ENCODE measurements at places on chromosomes 11 and 22.

GRCh38 chr22:24039046-24039445, 27.9 kb downstream of the CABIN1 start:
- DNase-seq, result no peak

- DNase-seq, result no peak
These were observed 2.1 kb downstream of the PAMR1 start for GRCh38 chr11:35523331-35523768.

- no peak for DNase-seq
These were observed 143.2 kb upstream of the TRPC6 start for GRCh38 chr11:101726988-101727387.

DNA sequence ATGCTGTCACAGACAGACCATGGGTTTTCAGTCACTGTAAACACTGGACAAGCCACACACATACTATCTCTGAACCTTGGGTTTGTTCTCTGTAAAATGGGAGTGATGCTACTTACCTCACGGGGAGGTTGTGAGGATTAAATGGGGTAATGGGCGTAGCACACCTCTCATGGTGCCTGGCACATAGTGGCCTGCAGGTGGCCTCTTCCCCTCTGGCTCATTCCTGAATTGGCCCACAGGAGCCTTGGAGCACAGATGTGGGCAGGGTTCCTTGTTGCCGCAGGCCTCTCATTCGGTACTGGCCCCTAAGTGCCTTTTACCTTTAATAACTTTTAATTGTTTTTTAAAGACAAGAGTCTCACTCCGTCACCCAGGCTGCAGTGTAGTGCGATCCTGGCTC, 11.7 kb downstream of the MICAL2 start:
- DNase-seq, result no peak

GRCh38 chr22:45781459-45781858, 109.8 kb downstream of the ATXN10 start:
- no peak for DNase-seq

DNA sequence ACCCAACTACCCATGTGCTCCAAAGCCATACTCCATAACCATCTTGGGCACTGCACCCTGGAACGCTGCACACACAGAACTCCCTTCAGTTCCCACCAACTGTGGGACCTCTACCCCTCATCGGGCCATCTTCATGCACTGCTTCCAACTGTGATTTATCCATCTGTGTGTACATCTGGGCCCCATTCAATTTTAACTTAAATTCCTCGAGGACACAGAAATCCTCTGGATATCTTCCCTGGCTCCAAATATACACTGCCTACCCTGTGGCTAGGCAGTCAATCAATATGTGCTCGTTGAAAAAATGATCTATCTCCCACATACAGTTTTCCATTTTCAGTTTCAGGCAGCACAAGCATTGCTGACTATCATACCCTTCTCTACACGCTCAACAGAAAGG, 4.9 kb downstream of the FEZ1 start:
- DNase-seq, result no peak

DNA sequence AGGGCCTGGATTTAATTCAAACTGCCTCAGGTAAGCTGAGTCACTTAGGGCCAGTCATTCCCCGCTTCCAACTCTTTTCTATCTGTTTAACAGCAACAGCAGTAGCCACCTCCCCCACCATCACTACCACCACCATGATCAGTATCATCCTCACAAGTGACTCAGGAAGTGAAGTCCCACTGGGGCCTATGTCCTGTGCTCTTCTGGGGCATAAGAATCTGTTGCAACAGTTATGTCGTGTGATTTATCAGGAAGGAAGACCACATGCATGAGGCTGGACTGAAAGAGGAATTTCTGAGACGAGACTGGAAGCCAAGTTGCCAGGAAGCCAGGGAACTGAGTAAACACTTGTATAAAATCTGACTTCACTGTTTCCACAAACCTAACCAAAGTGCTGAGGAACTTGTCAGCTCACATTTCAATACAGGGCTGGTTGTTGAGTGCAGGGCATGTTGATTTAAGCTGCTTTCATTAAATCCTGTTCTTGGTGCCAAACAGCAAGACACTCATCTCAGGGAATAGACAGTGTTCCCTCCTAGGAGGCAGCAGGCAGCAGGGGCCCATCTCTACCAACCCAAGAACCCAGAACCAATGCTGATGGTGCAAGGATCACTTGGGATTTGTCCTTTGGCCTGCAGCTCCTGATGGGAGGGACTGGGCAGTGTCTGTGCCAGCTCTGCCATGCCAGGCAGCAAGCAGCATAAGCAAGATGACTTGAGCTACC, 226.7 kb upstream of the NARS2 start:
- DNase-seq, result no peak

GRCh38 chr11:125680747-125681146, at the start of gene ACRV1:
Gene ACRV1, minus strand, starts transcription at chr11:125680847. Its CDS starts 67 bp downstream, at chr11:125680780.
- no peak for DNase-seq

GRCh38 chr11:133819114-133819513, 26.2 kb downstream of the SPATA19 start:
- DNase-seq, result no peak

- no peak for DNase-seq
These were observed 512 bp downstream of the TOLLIP start for GRCh38 chr11:1308743-1309497.

GRCh38 chr11:15327786-15328231, 213.1 kb downstream of the INSC start:
- no peak for DNase-seq

DNA sequence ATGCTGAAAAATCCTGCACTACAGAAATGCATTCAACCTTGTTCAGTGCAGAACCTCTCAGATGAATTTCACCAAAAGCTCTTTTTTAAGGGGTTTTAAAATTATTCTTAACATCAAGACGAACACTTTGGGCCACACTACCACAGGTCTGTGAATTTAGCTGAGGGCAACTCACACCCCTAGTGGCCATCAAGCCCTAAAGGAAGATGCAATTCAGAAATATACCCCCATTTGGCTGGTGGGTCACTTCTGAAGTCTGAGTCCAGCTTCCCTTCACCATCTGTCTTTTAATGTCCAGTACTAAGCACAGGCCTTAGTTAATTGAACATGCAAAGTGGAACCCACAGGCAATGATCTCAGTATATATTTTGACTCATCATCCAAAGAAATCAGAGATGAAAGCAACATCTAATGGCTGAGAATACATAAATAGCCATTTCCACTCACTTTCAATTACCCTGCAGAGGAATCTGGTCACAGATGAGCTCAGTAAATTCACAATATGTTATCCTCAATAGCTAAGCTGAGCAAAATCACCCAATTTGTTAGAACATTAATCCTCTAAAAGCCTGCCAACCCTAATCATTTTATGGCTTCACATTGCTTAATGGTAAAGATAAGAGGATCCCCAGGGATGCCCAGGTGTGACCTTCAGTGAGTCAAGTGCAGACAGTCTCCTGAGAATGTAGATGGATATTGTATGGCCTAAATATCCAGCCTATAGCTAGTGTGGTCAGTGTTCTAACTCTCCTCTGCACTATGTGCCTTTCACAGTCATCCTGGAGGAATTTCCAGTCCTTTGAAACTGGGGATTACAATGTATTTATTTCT, 50.3 kb downstream of the FAM76B start:
- DNase-seq, result no peak

DNA sequence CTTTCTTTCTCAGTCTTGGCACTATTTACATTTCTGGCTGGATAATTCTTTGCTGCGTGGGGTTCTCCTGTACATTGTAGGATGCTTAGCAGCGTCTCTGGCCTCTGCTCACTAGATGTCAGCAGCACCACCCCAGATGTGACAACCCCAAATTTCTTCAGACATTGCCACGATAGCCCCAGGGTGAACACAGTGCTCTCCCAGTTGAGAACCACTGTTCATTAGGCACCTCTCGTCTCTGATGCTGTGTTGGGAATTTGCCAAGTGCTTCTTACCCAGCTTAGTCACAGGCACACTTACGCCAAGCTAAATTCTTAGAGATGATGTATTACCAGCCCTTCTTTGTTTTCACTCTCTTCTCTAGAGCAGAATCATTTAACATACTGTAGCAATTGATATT, 9.4 kb downstream of the TRIM6 start:
- no peak for DNase-seq

DNA sequence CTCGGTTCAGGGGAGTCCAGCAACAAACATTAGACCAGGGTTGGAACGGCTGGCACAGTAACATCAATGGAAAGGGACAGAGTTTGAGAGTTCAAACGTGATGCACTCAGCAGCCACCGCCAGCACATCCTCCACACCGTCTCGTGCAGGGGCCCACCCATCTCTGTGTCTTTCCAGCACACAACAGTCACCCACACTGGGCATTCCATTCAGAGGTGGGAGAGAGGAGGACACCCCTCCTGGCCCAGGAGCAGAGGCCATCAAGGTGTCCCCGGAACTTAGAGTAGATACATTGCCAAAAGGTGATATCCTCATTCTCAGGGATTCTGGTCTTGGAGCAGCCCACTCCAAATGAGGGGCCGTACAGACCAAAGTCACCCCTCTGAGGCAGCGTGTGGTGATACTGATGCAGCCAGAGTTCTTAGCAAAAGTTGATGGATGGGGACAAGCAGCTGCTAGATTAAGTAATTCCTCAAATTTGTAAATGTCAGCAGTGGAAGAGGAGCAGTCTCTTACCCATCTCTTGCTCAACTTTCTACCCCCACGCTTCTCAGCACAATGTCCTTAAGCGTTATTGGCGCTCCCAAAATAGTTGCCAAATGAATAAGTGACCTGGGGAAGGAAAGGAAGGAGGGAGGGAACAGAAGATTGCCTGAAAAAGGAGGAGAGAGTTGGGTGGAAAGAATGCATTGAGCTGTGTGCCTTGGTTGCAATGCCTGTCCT, 5.5 kb downstream of the SNAP29 start:
- no peak for DNase-seq

DNA sequence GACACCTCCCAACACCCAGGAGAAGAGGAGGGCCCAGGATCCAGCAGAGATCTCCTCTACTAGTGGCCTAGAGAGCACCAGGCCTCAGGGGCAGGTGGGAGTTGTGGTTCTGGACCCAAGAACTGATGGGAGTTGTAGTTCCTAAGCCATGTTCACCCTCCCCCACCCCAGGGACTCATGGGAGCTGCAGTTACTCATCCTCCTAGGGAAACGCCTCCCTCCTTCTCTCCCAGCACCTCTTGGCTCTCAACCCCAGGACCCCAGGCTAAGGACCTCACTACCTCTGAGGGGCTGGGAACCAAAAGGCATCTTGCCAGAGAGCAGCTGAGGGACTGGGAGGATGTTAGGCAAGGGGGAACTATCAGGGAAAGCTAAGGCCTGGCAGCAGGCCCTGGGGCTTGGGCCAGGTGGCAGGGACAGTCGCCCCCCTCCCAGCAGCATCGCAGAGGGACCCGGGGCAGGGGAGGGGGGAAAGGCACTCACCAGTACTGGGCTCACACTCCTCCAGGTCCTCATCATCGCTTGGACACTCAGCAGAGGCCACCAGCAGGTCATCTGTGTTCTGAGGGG, 28.9 kb downstream of the SLC22A12 start:
- DNase-seq, result no peak

DNA sequence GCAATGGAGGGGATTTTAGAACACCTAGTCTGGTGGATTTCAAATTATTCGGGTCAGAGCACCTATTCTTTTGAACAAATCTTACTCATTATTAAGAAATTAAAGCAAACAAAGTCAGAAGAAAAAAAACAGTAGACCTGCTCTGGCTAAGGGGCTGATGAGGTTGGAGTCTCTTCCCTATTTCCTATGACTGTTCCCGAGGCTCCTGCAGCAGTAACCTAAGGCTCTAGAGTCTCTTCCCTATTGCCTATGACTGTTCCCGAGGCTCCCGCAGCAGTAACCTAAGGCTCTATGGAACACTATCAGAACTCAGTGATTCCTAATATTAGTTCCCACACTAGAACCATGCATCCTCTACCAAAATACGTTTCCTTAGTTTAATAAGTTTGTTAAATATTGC, 607.9 kb downstream of the NTM start:
- DNase-seq, result no peak

GRCh38 chr22:36891646-36892045, 21.8 kb upstream of the CSF2RB start:
- DNase-seq, result no peak

- DNase-seq, result no peak
These were observed 9.8 kb downstream of the CSF2RB start for GRCh38 chr22:36923131-36923788.

DNA sequence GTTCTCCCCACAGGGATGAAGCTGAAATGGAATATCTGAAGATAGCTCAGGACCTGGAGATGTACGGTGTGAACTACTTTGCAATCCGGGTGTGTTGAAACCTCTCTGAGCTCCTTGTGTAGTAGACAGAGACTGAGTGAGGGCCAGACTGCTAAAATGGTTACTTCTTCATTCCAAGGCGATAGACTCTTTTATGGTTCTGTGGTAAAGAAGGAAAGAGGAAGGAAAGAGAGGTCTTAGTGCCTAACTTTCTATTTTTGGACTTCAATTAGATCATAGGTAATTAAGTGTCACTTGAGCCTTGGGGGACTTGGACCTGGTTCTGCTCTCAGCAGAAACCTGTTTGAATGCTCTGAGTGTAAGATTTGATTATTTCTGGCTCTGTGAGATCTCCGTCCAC, 54.7 kb downstream of the NF2 start:
- DNase-seq, result no peak

- DNase-seq, result no peak
These were observed 102.7 kb downstream of the MRTFA start for GRCh38 chr22:40533712-40534378.

DNA sequence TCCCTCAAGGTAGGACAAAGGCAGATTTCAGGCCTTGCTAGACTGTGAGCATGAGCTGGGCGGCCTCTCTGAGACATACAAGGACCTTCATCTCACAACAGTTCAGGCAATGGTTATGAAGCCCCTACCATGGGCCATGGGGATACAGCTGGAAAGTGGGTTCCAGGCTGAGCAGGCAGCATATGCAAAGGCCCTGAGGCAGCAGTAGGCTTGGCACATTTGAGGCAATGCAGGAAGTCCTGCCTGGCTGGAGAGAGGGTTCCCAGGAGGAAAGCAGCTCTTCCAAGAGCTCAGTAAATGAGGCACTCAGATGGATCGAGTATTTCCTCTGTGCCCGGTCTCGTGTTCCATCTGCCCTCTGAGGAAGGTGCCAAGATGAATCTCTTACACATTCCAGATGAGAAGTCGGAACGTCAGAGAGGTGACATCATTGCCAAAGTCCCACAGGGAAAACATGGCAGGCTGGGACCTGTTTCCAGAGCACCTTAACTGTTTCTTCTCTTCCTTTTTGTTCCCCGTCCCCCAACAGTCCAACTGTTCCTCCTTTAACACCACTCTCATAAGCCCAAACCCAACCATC, 388.6 kb downstream of the MN1 start:
- no peak for DNase-seq

GRCh38 chr11:19607656-19608360, 104.8 kb upstream of the NAV2 start:
- no peak for DNase-seq

- no peak for DNase-seq
These were observed 22.8 kb upstream of the RELT start for GRCh38 chr11:73353422-73353821.
